ENCODE measurements at places on chromosomes 7 and 10.

- DNase-seq = no peak
Measured at GRCh38 chr10:23096802-23097549, 1.6 kb downstream of the MSRB2 start.

GRCh38 chr10:14695847-14696480 is 78.7 kb downstream of the FAM107B start:
- no peak for DNase-seq

DNA sequence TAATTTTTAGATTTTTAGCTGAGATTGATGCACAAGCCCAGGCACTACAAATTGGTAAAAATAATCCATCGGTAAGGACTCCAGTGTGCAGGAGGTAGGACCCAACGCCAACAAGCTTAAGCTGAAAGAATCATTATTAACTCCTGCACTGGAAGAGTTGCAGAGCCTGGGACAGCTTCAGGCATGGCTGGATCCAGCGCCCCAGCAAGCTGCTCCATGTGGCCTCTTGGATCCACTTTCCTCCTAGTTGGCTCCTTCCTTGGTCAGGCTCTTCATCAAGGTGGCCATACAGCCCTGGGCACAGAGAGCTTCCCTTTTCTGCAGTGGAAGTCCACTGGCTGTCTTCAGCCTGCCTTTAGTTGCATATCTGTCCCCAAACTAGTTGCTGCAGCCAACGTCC is 497.4 kb upstream of the FOXK1 start:
- no peak for DNase-seq

DNA sequence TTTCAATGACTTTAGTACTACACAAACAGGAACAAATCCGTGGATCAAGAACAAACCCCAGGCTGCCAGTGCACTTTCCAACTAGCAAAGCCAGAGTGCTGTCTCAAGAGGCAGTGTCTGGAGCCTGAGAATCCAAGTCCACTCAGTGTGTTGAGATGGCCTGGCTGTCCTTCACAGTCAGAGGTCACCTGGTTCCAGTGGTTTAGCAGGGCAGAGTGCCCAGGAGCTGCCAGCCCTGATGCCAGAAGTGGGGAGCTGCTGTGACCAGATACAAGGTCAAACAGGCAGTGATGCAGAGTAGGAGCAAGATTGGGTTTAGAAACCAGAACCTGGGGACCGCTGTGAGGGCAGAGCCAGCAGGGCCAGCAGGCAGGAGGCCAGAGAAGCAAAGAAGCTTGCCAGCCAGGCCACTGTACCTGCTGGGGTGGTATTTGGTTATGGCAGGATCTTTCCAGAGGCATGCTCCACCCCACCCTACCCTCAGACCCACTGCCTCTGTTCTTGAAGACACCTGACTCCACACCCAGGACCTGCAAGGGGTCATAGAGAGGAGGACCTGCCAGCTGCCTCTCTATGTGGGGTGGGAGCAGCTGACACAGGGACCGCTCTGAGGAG is 35.6 kb upstream of the C10orf90 start:
- no peak for DNase-seq

DNA sequence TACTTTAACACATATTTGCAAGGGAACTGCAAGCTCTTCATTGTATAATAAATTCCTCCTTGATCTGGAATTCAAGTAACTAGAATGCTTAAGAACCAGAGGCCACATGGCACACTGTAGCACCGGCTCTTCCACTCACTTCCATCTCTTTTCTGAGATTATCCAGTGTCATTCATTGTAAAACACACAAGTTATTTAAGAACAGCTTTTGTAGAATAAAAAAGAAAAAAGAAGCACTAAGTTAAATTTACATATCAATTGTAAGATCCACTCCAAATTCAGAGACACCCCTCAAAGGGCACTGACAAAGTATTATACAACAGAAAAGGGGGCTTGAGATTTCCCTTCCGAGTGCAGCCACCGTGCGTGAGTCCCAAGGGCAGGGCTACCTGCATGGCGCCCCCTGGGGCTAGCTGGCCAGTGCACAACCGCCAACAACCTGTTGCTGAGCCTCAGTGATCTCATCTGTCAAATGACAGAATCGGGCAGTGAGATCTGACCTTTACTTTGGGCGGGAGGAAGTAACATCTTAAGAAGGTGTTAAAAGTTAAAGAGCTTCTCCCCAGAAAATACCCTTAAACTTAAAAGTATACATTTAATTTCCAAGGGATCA is 12.5 kb downstream of the GLI3 start:
- DNase-seq = no peak

GRCh38 chr10:25974897-25975459 is 40.9 kb downstream of the MYO3A start:
- no peak for DNase-seq

DNA sequence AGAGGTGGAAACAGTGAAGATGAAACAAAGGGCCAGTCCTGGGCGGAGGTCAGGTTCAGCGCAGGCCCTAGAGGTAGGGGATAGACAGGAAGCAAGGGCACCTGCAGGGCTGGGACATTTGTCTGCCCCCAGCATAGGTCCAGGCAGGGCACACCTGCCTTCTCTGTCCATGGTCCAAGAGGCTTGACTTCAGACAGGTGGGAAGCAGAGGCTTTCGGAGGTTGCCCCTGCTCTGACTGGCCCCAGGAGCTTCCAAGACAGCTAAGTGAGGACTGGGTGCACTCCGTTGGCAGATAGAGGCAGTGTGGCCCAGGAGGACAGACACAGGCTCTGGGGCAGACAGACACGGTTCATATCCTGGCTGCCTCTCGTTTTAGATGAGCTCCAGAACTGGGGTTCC is 71.6 kb upstream of the GRB10 start:
- no peak for DNase-seq

GRCh38 chr7:141455723-141456122 is 95.5 kb upstream of the AGK start:
- no peak for DNase-seq

DNA sequence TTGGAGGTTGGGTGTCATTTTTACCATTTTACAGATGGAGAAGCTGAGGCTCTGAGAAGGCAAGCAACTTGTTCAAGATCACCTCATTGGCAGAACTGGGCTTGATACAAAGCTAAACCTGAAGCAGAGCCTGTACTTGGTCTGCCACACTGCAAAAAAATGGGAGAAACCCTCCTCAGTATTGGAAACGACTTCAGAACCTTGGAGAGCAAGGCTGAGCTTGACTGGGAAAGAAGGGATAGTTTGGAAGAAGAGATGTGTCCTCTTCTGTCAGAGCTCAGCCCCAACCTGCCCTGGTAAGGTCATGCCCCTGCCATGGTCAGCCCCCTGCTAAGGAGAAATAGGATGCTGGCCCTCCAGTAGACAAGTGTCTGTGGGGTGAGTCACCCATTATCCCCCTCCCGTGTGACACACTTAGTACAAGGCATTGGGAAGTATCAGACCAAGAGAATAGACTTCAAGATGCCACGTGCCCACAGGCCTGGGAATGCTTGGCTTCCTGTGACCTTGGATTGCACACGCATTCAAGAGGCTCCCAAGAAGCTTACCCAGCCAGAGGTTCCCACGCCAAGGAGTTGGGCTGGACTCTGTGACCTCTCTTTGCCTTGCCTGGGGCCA is 56.2 kb upstream of the SMNDC1 start:
- DNase-seq = peak; percentile 87

- no peak for DNase-seq
Measured at GRCh38 chr10:27344568-27345454, 104.2 kb upstream of the ACBD5 start.

GRCh38 chr7:55255496-55256445 is 109.4 kb upstream of the LANCL2 start:
- DNase-seq = peak; percentile 73

- peak; percentile 70 for DNase-seq
Measured at GRCh38 chr7:138886501-138886917, 88.5 kb upstream of the ATP6V0A4 start.
